Muscle of leg (tissue), 16 donors: ENCODE measurements at places on chromosomes 7 and 10. TPM values are rescaled to one million over a fixed set of nuclear protein-coding genes. Genes with fewer than 3 reads are reported as not detected.

DNA sequence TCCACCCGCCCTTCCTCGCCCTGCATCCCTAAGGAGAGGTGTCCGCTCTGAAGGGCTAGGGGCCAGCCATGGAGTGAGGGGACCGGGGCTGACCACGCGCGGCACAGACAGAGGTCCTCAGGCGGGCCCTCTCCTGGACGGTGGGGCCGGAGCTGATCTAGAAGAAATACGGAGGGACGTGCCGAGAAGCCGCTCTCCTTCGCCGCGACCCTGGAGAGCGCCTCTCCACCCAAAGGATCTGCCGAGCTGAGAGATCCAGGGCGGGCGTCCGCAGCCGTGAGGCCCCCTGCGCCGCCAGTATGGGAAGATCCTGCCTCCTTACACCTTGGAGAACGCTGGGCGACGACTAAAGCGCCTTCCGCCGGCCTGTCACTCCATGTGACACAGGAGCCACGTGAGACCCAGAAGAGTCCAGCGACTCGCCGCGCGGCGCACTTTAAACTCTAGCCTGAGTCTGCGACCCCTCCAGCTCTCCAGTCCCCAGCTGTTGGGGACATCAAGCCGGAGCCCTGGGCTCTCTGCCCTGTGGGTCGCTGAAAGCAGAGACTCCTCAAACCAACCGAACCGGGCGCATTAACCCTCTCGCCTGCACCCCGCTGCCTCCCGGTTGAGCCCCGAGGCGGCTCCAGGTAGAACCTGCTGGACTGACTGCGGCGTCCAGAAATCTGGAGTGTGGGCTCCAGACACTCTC is 1.5 kb upstream of the SFMBT2 start:
- peak; percentile 68 for DNase-seq

GRCh38 chr10:128064970-128065580 is 61.1 kb downstream of the MKI67 start:
- no peak for DNase-seq

GRCh38 chr7:154905146-154905545 is 97.8 kb downstream of the PAXIP1 start:
- no peak for DNase-seq

DNA sequence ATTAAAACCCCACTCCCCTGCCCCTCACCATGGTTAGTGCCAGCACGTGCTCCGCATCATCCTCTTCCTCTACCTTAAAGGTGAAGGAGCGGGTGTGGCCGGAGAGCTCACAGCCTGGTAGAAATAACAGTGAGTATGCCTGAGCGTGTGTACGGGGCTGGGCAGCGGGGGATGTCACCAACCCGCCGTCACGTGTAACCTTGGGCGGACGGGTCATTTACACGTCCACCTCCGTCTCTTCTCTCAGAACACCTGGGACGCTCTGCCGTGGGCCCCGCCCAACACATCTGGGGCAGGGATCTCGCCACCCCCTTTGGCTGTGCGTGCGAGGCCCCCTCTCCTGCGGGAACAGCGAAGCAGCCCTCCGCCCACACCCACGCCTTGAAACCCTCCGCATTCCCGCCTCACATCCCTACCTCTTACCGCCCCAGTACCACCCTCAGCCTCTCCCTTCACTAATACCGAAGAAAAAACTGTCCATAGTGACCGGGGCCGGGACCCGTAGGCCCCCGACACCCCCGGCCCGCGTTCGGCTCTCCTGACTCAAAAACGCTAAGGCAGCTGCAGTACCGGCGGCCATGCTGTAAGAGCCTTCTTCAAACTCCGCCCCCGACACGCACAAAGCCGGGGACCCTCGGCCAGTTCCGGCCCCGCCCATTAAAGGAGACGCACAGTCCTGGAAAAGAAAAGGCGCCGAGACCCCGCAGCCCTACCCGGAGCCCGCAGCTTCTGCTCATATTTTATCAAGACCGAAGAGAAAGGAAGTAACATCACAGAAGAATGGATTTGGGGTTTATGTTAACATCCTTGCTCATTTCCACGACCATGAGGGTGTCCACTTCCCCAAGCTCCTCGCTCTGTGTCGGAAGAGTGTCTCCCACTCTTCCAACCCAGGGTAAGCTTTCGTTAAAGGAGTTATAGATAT is at the start of gene NPM3:
NPM3 (minus strand) TSS at position 636 of the 925 bp plus-strand sequence; CDS start at position 580, 56 bp downstream.
- DNase-seq, result peak; percentile 94

DNA sequence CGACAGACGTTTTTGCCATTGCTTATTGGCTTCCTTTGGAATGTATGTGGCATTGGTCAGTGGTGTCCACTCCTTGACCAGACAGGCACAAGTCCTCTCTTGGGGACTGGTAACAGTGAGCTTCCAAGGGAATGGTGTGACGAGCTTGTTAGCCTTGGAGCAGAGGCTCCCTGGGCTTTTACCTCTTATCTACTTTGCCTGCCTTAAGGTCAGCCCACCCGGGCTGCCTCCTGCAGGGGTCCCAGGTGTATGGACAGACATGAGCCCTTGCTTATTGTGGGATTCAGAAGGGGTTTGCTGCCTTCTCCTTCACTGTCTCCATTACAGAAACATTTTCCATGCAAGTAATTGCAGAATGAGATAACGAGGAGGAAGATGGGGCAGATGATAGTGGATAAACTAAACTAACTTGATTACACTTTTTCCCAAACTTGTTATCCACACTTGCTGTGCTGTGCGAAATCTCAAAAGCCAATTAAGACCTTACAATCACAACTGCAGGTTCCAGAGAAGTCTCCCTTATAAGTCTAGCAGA is 29.7 kb downstream of the PLPP4 start:
- DNase-seq, result no peak

- DNase-seq, result no peak
These were observed 84.8 kb downstream of the PRKAG2 start for GRCh38 chr7:151792086-151792485.

DNA sequence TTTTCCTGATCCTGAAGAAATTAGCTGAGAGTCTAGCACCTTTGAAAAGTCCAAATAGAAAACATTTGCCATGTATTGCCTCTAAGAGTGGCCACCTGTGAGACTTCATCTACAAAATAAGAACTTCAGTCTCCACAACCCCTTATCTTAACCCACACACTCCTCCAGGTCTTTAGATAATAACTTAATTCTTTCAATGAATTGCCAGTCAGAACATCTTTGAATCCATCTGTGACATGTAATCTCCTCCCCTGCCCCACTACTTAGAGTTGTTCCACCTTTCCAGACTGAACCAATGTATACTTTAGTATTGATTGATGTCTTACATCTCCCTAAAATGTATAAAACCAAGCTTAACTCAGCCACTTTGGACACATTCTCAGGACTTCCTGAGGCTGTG is 84.4 kb upstream of the FAM171A1 start:
- DNase-seq, result no peak

- no peak for DNase-seq
These were observed 286.4 kb downstream of the BAMBI start for GRCh38 chr10:28963539-28964221.

DNA sequence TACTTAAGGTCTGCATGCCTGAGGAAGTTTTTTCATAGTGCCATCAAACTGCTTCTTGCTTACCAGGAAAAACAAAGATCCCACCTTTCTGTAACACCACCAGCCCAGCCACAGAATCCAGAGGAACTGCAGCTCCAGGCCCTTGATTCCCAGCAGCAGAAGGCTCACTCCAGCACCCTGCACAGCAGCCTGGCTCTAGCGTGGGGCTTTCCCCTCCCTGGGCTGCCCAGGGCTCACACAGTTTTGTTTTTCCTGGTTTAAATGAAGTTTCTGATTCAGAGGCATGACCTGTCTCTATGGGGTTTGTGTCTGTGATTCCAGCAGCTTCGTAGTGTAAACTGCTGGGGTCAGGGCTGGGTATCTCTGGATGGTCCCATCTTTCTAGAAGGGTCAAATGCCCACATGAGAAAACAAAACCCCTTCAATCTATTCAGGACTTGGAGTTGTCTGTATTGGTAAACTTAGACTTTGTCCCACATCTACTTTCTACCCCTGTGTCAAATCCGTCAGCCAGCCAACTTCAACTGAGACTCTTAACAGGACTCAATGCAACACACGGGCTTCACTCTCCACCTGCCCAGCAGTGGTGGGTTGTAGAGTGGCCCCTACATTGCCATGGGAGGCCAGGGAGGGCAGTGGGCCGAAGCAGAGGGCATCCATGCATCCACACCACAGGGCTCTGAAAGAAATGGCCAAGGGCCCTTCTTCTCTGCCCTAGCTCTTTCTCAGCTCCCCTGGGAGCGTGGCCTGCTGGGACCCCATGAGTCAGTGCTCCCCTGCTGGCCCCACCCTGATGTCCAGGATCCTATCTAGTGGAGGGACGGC is 73.6 kb downstream of the ATXN7L1 start:
- no peak for DNase-seq

DNA sequence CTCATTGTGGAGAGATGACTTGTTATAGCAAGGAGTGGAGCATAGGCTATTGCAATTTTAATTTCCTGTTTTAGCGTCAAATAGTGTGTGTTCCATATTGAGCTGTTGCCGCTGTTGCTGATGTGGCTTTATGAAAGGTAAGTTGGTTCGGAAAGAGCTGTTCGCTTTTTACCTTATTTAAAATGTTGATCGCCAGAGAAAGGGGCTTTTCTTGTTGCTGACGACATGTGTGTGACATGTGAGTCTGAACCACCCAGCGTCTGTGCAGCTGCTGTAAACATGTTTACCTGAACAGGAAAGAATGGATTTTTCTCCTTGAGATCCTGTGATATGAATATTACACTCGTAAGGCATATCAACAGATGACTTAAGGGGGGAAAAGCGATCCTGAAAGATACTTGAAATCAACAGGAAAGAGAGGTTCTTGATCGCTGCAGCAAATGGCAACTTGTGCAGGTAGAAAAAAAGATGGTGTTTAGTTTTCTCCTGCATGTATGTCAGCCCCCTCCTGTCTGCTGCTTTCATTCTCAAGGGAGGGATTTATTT is 2.5 kb downstream of the ZEB1 start:
- peak; percentile 54 for DNase-seq

DNA sequence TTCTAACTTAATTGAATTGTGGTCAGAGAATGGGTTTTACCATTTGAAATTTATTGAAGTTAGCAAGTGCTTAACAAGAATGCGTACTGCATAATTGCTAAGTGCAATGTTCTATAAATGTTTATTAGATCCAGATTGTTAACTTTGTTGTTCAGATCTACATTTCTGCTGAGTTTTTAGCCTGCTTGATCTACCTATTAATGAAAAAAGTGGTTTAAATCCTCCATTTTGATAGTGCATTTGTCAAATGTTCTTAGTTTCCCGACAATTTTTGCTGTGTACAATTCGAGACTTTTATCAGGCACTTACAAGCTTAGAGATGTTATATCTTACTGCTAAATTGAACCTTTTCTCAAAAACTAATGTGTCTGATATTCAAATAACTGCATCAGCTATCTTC is 156.4 kb upstream of the ADCY1 start:
- no peak for DNase-seq

DNA sequence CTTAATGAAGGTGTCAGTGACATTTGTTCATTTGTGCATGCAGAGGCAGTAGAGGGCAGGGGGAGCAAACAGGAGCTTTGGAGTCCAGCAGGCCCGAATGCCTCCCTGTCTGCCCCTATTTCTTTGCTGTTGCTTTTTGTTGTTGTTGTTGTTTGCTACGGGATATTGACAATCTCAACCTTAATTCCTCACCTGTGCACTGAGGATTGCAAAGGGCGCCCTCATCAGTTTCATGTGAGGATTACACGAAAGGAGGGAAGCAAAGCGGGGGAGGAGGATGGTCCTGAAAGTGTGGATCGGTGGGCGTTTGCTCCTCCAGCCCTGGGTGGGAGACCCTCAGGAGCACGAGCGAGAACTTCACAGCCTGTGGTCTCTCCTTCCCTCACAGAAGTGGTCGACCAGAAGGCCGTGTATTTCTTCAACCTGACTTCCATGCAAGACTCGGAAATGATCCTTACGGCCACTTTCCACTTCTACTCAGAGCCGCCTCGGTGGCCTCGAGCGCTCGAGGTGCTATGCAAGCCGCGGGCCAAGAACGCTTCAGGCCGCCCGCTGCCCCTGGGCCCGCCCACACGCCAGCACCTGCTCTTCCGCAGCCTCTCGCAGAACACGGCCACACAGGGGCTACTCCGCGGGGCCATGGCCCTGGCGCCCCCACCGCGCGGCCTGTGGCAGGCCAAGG is 9.6 kb downstream of the GDF10 start:
- DNase-seq, result no peak

GRCh38 chr7:122135275-122135674 is 8.8 kb downstream of the AASS start:
- no peak for DNase-seq

GRCh38 chr10:99874341-99875085 is 92.1 kb downstream of the ABCC2 start:
- DNase-seq, result no peak

The EBLN1 gene
- not detected for polyA plus RNA-seq

The AKR1D1 gene
- not detected for polyA plus RNA-seq

The CACNB2 gene
- polyA plus RNA-seq, result 2.0 TPM

The KCNK18 gene
- polyA plus RNA-seq, result not detected

The PHTF2 gene
- polyA plus RNA-seq, result 21.0 TPM

The OPN4 gene
- polyA plus RNA-seq, result 1.5 TPM

The TAS2R3 gene
- polyA plus RNA-seq, result 0.12 TPM

The CPA2 gene
- 4.5 TPM for polyA plus RNA-seq

The MYH16 gene
- 0.30 TPM for polyA plus RNA-seq

The CALCR gene
- 11.0 TPM for polyA plus RNA-seq

The PTF1A gene
- polyA plus RNA-seq, result not detected

The PRSS37 gene
- 0.19 TPM for polyA plus RNA-seq
